Peyer's patch (tissue), 4 donors: ENCODE measurements at places on chromosomes 11 and 22. TPM values are rescaled to one million over a fixed set of nuclear protein-coding genes. Genes with fewer than 3 reads are reported as not detected.

Gene ACER3
- 13.2 TPM for total RNA-seq

Gene GDPD4
- not detected for total RNA-seq

Gene ACRV1
- total RNA-seq, result not detected

Gene RAPSN
- not detected for total RNA-seq

Gene DSCAML1
- total RNA-seq, result 4.8 TPM

Gene SYT8
- 21.3 TPM for total RNA-seq

Gene FGF3
- total RNA-seq, result not detected

Gene SLC17A6
- total RNA-seq, result not detected

Gene TENM4
- 1.7 TPM for total RNA-seq

Gene ADM
- total RNA-seq, result 84.6 TPM

Gene STK33
- 1.9 TPM for total RNA-seq

Gene SMTNL1
- total RNA-seq, result not detected

Gene PDE2A
- 22.4 TPM for total RNA-seq

Gene RAB38
- not detected for total RNA-seq

Gene SREBF2
- 66.0 TPM for total RNA-seq

Gene TMEM80
- total RNA-seq, result 48.8 TPM

Gene DEAF1
- total RNA-seq, result 14.9 TPM

Gene FOLR1
- not detected for total RNA-seq

Gene NDUFS8
- total RNA-seq, result 153 TPM

Gene OR52I2
- total RNA-seq, result not detected

Gene C11orf42
- not detected for total RNA-seq

Gene KCNJ1
- not detected for total RNA-seq

Gene MIAT
- 5.6 TPM for total RNA-seq

Gene CCDC134
- total RNA-seq, result 20.6 TPM

Gene OR5B21
- total RNA-seq, result not detected

Gene ELMOD1
- not detected for total RNA-seq

Gene MYOD1
- total RNA-seq, result not detected

Gene CNTF
- total RNA-seq, result 3.5 TPM

Gene IL18
- 39.6 TPM for total RNA-seq

Gene C11orf97
- not detected for total RNA-seq

Gene SEPTIN5
- total RNA-seq, result 2.8 TPM

Gene TRIM64
- total RNA-seq, result not detected

Gene SUSD2
- 10.7 TPM for total RNA-seq

Gene AHNAK
- total RNA-seq, result 623 TPM

Gene SMIM35
- not detected for total RNA-seq

Gene OR8A1
- total RNA-seq, result not detected

Gene DBX1
- not detected for total RNA-seq

Gene TCN2
- total RNA-seq, result 152 TPM

Gene KCTD14
- 6.6 TPM for total RNA-seq

Gene OR6A2
- not detected for total RNA-seq

Gene CALCA
- not detected for total RNA-seq

Gene SLC1A2
- 1.1 TPM for total RNA-seq

Gene TRIM49
- total RNA-seq, result not detected

Gene LRRC74B
- total RNA-seq, result not detected

Gene NAALAD2
- total RNA-seq, result 4.2 TPM

Gene UBQLNL
- not detected for total RNA-seq

Gene ZNF280B
- total RNA-seq, result not detected

Gene KRTAP5-8
- 6.0 TPM for total RNA-seq

Gene C11orf65
- total RNA-seq, result not detected

Gene IFITM1
- 58.6 TPM for total RNA-seq

Gene PYGM
- 5.0 TPM for total RNA-seq

Gene TUB
- total RNA-seq, result 2.8 TPM

Gene CHST1
- 1.6 TPM for total RNA-seq

Gene IL17REL
- not detected for total RNA-seq

Gene BIRC3
- 77.5 TPM for total RNA-seq

Gene P4HA3
- not detected for total RNA-seq
